Kidney glomerular epithelial cell (primary cell): ENCODE measurements at places on chromosomes 5 and 9.

DNA sequence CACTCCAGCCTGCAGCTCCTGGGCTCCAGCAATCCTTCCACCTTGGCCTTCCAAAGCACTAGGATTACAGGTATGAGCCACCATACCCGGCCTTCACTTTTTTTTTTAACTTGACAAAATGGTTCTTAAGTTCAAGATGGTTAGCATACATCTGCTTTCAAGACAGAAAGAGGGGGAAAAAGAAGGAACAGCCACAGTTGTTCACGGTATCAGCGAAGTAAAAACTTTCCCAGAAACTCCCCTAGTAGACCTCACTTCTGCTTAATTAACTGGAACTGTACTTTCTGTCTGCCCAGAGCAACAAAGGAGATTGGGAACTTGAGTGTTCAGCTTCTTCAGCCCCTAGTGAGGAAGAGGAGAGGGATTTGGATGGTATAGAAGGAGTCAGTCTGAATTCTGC is 116.7 kb downstream of the UGCG start:
- peak; percentile 52 for DNase-seq

GRCh38 chr9:112640311-112640710 is 77.6 kb downstream of the INIP start:
- no peak for DNase-seq

- DNase-seq = no peak
These were observed 161.8 kb upstream of the MAP1B start for GRCh38 chr5:71945436-71945835.

DNA sequence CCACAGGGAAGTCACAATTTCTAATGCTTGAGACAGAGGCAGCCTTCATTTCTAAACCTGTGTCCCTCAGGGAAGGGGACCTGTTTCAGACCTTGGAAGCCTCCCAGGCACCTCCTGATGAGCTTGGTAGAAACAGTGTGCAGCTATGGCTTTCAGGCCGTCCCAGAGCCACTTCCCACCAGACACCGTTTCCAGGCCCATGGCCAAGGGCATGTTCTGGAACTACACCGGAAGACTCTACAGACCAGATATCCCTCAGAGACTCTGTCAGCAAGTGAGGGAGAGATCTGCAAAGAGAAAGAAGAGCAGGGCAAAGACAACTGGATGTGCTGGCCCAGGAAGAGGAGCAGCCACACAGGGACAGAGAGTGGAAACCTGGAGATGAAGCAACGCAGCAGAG is 82.2 kb upstream of the HSPA9 start:
- DNase-seq = no peak

- no peak for DNase-seq
These were observed 131.4 kb downstream of the CCDC192 start for GRCh38 chr5:127834554-127834953.

DNA sequence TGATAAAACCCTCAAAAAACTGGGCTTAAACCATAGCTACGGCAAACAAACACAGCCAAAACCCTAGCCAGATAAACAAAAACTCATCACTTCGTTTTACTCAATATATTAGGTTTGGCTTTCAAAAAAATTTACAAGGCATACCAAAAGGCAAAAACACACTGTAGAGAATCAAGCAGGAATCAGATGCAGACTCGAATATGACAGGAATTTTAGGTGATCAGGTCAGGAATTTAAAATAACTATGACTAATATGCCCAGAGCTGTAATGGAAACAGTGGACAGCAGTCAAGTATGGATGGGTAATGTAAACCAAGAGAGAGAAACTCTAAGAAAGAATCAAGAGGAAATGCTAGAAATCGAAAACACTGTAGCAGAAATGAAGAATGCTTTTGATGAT is 26.5 kb upstream of the DOCK2 start:
- no peak for DNase-seq

GRCh38 chr5:175656966-175657365 is 905 bp upstream of the HRH2 start:
- DNase-seq = no peak

DNA sequence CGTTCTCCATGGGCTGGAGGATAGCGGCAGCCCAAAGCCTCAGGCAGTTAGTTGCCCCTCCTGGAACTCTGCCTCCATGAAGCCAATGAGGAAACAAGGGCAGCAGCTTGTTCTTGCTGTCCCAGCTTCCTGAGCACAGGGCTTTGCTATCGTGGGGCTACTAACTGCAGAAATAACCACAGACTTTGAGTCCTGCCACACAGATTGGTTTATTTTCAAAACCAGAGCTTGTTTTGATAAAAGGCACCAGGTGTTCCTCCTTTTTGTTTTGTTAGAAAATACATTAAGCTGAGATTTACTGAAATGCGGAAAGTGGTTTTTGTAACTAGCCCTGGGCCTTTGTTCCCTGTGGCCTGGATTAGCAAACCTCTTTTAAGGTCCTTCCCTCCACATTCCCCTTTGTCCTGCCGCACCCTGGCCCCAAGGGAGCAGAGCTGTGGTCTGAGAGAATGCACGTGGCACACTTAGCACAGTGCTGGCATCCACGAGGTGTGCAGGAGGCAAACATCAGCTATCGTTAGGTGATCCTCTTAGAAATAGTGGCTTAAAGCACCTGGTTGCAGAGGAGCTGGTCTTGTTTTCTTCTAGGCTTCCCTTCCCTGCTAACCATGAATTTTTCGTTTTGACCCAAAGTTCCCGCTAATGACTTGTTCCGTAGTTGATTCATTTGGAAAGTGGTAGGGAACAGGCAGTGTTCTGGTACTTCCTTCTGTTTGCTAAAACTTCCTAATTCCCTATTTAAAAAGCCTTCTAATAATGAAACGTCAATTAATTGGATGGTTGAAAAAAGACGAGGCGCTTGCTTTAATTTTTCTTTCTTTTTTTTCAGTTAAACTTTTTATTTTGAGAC is 21.5 kb downstream of the MVB12B start:
- no peak for DNase-seq

- DNase-seq = peak; percentile 39
These were observed 636.4 kb upstream of the ARRDC3 start for GRCh38 chr5:92019376-92019990.

- no peak for DNase-seq
These were observed 76.8 kb upstream of the SIMC1 start for GRCh38 chr5:176161431-176161830.

DNA sequence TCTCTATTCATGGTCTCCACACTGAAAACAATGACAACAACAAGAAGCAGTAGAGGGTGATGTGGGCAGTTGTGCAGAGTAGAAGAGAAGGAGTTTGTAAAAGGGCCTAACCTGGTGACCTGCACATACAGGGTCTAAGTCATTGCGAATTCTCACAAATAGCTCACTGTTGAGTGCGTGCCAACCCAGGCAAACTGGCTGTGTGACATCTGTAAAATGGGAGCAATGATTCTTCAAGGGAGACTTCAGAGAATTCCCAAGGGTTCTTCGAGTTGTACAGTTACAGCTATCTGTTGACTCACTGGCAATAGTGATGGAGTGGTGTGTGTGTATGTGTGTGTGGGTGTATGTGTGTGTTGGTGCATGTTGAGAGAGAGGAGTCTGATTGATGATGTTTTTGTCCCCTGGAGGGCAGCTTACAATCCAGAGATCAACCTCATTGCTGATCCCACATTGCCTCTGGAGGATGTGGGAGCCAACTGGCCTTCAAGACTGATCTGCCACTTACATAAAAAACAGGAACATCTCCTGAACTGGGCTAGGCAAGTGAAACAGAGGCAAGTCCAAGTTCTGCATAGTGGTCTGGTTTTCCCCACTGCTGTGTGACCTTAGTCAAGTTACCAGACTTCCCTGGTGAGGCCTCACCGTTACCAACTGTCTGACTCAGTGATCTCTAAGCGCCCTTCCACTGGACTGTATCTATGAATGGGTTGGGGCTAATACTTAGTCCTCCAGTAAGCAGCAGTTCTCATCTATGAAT is 3.2 kb downstream of the FAT2 start:
- peak; percentile 11 for DNase-seq

DNA sequence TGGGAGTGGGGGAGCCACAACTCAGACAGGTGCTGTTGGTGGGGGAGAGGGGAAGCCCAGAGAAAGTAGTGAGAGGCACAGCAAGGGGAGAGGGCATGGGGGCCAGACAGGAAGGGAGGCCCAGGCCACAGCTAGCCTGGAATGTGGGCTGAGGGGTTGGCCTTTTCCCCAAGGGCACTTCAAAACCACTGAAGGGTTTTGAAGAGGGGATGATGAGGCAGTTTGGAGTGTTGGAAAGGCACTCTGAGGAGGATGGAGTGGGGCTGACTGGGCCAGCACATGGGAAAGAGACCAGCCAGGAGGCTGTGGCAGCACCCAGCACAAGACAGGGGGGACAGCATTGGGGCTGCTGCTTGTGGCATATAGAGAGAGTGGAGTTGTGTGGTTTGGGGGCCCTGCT is 3.8 kb downstream of the PSD2 start:
- no peak for DNase-seq

- no peak for DNase-seq
These were observed 492.2 kb upstream of the ADAMTS16 start for GRCh38 chr5:4647955-4648354.

DNA sequence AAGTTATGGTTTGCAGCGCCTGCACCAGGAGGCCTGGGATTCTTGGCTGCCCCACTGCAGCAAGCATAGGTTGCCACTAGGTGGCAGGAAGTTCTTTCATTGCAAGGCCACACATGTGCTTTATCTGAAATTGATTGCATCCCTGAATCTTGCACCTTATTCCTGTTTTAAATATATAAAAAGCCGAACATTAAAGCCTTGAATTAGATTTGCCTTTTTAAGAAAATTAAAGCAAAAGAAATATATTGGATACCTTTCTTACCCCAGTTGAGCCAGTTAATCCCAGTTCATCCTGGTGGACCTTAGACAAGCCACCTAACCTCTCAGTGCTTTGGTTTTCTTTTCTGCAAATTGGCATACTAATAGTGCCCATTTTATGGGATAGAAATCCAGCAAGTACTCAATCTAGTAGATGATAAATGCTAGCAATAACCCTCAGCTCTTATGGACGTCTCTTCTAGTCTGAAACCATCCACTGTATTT is 6.3 kb upstream of the TRMT10B start:
- DNase-seq = peak; percentile 76

DNA sequence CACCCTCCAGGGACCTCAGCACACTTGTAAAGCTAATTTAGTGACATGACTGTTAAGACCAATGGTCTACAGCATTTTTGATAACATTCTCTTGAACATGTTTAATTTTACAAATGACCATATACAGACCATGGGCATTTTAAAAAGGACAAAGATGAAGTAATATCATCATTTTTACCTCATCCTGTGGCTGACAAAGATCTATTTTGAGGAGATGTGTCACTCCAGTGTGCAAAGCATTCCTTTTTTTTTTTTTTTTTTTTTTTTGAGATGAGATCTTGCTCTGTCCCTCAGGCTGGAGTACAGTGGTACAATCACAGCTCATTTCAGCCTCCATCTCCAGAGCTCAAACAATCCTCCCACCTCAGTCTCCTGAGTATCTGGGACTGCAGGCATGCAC is 118.2 kb upstream of the TBC1D2 start:
- peak; percentile 5 for DNase-seq

GRCh38 chr9:6247266-6247665 is 31.7 kb downstream of the IL33 start:
- no peak for DNase-seq

DNA sequence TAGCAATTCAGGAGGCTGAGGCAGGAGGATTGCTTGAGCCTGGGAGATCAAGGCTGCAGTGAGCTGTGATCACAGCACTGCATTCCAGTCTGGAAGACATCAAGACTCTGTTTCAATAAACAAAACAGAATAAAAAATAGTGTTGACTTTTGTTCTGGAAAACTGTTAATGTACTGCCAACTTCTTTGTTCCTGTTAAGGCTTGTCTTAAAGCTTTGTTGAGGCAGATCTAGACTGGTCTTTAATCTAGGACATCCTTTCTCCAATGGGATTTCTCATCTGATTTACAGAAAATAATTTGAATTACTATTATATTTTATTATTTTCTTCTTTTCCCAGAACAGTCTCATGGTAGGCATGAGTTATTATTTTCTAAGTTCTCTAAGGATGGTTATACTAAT is 26.0 kb downstream of the BDP1 start:
- no peak for DNase-seq

GRCh38 chr5:148063861-148064260 is at the start of gene SPINK5:
TSS of gene SPINK5 (plus strand) at chr5:148063980. CDS start at chr5:148064045, 65 bp downstream.
- DNase-seq = no peak

DNA sequence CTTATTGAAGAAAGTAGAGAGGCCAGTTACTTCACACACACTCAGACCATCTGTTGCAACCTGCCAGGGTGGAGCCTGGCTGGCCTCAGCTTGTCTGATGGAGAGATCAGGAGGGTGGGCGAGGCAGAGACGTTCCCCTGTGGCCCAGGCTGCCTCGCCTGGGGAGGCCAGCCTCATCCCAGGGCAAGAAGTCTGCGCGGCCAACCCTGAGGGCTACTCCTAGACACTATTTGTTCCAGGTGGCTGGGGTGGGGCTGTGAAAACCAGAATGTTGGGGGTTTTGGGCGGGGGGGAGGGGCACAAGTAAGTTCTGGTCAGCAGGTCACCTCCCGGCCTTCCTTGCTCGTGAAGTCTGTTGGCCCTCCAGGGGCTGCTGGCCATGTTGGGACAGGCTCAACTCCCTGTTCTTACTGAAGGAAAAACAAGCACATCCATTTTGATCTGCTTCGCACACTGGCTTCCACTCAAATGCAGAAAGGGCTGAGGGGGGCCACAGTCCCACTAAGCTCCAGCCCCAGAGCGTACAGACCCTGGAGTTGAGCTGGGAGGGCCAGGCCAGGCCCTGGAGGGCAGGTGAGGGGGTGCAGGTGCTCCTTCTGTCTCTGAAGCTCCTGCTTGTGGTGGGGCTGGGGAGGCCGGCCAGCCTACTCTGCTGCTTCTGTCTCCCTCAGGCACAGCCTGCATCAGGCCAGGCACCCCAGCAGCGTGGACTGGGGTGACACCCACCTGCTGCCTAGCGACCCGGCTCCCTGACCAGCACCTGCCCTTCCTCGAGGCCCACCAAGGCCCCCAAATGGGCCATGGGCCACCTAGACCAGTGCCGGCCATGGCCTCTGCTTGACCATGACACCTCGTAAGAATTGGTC is 46.6 kb downstream of the SECISBP2 start:
- DNase-seq = no peak

DNA sequence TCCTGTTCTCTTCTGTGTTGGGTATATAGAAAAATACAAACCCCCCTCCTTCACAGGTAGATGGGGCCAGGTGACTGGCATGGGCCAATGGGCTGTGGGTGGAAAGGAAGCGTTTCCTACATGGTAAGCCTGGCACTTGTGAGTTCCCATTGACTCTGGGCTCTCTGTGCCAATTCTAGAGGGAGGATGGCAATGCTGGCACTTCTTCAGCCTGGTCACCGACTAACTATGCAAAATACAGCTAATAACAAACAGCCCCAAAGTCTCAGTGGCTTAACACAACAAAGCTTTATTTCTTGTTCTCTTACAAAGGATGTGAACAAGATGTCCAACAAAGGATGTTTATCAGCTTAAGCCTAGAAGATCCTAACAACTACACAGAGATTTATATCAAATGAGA is 258.1 kb downstream of the SYK start:
- DNase-seq = no peak

DNA sequence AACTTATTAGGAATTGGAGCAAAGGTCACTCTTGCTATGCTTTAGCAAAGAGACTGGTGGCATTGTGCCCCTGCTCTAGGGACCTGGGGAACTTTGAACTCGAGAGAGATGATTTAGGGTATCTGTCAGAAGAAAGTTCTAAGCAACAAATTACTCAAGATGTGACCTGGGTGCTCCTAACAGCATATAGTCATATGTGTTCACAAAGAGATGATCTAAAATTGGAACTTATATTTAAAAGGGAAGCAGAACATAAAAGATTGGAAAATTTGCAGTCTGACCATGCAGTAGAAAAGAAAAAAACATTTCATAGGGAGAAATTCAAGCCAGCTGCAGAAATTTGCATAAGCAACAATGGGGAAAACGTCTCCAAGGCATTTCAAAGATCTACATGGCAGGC is 68.3 kb downstream of the SEMA5A start:
- DNase-seq = no peak

- no peak for DNase-seq
These were observed 221.4 kb downstream of the SPATA31D1 start for GRCh38 chr9:82209797-82210470.
